Right cardiac atrium (tissue), 5 donors: ENCODE measurements at places on chromosomes 5 and 9. TPM values are rescaled to one million over a fixed set of nuclear protein-coding genes. Genes with fewer than 3 reads are reported as not detected.

MEIKIN gene
- not detected for total RNA-seq

FCHO2 gene
- total RNA-seq, result 22.8 TPM

SPINK7 gene
- not detected for total RNA-seq

RETREG1 gene
- 123 TPM for total RNA-seq

ANKRD55 gene
- not detected for total RNA-seq

GRCh38 chr9:11933926-11934325, 759.3 kb upstream of the TYRP1 start:
- no peak for DNase-seq

DNA sequence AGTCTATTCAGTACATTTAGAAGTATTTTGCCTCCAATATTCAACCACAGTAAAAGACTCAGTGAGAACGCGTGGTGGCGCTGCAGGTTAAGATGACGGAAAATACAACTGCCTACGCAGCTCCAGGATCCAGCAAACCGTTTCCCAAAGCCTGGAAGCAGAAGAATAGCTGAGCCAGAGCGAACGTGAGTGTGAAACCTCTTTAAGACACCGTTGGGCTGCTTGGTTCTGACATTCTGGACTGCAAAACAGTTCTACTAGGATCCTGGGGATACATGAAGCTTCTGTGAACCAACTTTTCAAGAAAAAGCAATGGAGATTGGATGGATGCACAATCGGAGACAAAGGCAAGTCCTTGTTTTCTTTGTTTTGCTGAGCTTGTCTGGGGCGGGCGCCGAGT, at the start of gene PCDHB16:
TSS of gene PCDHB16 (plus strand) at position 140 of the 400 bp plus-strand sequence. CDS start at position 313, 173 bp downstream.
- peak; percentile 60 for DNase-seq

- no peak for DNase-seq
Observed at GRCh38 chr5:143130613-143131305, 272.7 kb downstream of the NR3C1 start.

DNA sequence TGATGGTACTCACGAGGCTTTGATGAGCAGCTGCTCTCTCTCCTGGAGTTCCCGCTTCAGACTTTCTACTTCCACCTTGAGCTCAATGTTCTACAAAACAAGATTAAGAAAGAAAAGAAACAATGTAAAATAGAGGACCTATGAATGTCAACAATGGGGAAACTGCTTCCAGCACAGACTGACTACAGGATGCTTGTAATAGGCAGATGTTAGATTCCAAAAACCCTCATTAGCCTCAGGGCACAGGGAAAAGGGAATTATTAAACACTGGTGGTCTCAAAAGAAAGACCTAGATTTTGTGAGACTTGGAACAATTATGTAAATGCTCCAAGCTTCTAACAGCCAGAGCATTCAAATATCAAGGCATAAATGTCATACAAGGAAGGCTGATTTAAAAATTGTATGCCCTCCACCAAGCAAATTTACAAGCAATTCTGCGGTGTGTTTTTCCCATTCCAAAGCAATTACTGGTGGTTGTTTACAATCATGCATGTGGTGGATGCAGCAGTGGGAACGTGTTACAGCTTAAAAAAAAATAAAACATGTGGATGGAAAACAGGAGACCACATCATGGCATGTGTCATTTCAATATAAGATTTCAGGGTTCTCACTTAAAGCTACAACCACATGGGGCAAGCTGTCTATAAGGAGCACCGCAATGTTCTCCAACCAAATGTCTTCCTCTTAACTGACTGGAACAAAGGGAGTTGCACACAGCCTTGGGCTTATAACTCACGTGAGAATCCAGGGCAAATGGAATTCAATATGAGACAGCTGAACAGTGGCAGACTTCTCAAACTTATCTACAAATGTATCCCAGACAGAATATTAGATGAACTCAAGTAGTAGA, 34.0 kb downstream of the CDK5RAP2 start:
- no peak for DNase-seq

- DNase-seq, result no peak
Observed at GRCh38 chr9:83419961-83420360, 118.2 kb downstream of the FRMD3 start.

GRCh38 chr5:9015260-9015936, 530.5 kb downstream of the SEMA5A start:
- DNase-seq, result no peak

DNA sequence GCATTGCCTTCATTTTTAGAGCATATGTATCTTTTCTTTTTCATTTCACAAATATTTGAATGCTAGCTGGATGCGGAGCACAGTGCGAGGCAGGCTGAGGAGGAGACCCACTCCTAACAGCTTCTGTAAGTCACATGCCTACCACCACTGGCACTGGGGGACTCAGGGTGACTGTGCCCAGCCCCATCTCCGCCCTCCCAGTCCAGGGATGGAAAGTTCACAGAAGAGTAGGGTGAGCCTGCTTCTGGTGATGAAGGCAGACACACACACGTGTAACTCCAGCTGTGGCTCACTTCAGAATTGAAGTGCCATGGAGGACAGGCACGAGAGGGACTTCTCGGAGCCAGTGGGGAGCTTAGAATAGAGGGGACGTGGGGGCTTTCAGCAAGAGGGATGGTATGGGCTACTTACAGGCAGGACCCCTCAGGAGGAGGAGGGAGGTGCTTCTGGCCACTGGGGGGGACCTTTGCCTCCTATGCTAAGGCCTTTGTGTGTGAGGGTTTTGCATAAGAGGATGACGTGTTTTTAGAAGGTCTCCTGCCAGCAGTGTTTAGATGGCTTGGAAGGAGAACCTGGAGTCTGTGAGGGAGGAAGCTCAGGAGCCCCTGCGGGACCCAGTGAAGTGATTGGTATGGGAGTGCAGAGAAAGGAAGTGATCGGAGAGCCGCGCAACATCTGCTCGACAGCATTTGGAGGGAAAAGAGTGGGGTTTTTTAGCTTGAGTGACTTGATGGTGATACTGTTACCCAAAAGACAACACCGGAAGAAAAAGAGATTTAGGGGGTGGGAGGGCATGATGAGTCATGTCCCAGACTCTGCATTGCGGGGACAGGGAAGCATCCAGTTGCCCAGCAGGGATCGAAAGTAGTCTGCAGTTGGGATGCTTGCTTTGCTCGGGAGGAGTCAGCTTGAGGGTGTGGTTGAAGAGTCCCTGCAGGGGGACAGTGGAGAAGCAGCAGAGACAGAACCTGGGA, 163.5 kb upstream of the OTULINL start:
- DNase-seq, result no peak

DNA sequence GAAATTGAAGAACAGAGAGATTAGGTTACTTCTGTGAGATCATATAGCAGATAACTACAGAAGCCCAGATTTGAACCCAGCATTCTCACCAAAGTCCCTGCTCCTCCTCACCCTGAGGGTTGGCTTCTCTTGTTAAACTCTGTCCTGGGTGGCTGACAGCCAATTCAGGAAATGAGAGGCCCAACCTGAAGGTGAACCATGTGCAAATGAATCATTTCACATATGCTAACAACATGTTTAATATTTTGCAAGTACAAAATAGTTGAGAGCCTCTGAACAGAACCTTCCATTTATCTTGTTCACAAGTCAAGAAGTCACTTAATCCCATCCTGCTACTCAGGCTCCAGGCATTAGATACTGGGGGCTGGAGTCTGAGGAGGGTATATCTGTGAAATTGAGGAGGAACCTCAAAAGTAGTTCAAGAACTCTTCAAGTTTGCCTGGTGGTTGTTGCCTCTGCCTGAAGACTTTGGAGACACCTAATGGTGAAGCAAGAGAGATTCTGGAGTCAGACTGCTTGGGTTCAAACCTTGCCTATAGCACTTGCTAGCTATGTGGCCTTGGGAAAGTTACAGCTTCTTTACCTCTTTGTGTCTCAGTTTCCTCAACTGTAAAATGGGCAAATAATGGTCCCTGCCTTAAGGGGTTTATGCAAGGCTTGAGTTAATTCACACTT, 564.0 kb downstream of the PSAT1 start:
- no peak for DNase-seq

DNA sequence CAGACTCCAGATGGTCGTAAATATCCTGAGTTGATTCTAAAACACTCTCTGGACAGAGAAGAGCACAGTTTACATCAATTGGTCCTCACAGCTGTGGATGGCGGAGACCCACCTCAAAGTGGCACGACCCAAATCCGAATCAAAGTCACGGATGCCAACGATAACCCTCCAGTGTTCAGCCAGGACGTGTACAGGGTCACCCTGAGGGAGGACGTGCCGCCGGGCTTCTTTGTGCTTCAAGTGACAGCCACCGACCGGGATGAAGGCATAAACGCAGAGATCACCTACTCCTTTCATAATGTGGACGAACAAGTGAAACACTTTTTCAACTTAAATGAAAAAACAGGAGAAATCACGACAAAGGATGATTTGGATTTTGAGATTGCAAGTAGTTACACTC, 891 bp downstream of the PCDHGB2 start:
- no peak for DNase-seq

- no peak for DNase-seq
Observed at GRCh38 chr9:88362681-88363080, 25.6 kb upstream of the SPIN1 start.

DNA sequence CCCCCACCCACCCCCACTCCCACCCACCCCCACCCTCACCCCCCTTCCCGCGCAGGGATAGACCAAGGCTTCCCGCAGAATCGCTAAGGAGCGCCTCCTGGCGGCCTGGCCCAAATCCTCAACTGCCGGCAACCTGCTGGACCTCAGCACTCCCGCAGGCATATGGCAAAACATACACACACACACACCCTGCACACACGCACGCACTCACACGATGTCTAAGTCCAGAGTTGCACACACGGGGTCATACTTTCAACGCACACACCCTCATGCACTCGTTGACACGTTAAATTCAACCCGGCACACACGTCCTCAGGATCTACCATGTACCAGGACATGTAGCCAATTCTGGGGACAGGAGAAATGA, 1.7 kb downstream of the CPLX2 start:
- no peak for DNase-seq

DNA sequence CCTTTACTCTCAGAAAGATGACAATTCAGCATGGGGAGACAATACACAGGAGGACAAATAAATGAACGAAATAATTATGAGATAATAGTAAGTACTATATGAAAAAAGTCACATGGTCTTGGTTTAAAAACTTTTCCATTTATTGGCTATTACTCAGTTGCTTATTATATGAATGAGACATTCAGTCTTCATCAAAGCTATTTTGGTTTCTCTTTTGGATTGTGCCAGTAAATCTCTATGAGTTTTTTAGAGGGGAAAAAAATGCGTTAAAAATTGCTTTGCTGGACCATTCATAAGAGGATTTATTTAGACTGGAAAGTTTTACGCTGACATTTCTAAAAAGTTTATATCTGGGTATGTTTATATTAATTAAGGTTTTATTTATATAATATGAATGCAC, 137.7 kb downstream of the AOPEP start:
- DNase-seq, result no peak

GRCh38 chr9:28365728-28366127, 792.4 kb upstream of the C9orf72 start:
- DNase-seq, result no peak

- no peak for DNase-seq
Observed at GRCh38 chr5:147876626-147877025, 1.9 kb upstream of the SCGB3A2 start.

DNA sequence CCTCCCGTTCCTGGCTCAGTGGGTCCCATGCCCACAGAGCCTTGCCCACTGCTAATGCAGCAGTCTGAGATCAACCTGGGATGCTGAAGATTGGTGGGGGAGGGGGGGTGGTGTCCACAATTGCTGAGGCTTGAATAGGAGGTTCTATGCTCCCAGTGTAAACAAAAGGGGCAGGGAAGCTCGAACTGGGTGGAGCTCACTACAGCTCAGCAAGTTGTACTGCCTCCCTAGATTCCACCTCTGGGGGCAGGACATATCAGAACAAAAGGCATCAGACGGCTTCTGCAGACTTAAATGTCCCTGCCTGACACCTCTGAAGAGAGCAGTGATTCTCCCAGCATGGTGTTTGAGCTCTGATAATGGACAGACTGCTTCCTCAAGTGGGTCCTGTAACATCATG, 885.6 kb upstream of the COX7C start:
- DNase-seq, result no peak

DNA sequence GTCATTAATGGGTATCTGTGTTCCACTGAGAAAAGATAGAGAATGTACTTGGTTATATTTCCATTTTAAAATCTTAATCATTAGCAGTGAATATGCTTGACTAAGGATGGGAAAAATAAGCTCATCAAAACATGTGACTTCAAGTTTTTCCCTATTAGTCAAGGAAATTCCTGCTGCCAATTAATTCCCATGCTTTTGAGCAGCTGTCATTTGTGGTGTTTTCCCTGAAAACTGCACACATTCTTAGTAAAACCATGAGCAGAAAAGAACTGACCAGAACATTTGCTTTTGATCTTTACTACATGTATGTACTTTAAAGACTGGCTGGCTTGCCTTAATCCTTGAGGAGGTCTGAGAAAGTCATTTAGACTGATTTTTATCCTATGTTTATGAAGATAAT, 75.2 kb downstream of the AOPEP start:
- DNase-seq, result no peak

DNA sequence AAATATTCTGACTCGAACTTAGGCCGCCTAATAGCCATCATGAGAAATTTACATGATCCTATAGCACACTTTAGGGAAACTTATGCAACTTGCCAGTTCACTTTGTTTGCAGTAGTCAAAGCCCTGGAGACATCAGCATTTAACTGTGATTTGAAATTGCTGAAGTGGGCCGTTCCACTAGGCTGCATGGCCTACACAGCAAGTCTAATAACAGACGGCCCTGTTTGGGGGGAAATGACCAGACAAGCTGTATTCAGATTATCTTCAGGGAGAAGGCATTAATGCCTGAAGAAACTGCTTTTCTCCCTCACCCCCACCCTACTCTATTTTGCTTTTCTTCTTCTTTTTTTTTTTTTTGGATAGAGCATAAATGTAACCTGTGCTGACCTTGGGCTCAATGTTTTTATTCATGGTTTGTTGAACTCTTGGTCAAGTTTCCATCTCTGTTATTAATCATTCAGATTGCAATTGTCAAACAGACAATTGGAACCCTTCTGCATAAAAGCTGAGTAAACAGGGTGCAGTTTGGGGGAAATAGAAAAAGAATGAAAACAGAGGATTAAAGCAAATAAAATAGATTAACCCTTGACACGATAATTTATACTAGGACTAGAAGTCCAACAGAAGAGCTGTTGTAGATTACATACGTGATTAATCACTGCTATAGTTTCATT, 1928.2 kb upstream of the WWC1 start:
- no peak for DNase-seq
